Thymus (tissue), 14 donors: ENCODE measurements at places on chromosomes 1 and 21.

DNA sequence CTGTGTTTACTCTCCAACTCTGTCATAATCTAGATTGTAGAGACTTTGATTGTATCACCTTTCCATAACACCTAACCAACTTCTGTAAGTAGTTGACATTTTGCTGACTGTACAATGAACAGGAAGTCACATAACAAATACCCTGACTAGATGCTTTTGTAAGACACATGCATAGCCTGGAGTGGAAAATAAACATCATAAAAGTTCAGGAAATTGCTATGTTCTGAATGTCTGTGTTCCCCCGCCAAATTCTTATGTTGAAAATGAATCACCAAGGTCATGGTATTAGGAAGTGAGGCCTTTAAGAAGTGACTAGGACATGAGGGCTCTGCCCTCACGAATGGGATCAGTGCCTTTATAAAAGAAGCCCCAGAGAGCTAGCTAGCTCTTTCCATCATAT is 40.4 kb upstream of the ZSWIM5 start:
- no peak overlapping the region for H3K4me3 ChIP-seq
- H3K4me1 ChIP-seq: no peaks in the 10 kb centered on the region
- peak; percentile 31 for DNase-seq
- H3K36me3 ChIP-seq: no peaks in the 10 kb centered on the region

GRCh38 chr1:18949686-18950400 is 6.6 kb downstream of the IFFO2 start:
- no peaks in the 10 kb centered on the region for H3K36me3 ChIP-seq
- peaks cover 64% of the 10 kb centered on the region for H3K4me1 ChIP-seq
- DNase-seq: no peak
- peak overlapping the region; percentile 50 for H3K27ac ChIP-seq
- H3K4me3 ChIP-seq: peak overlapping the region; percentile 30

DNA sequence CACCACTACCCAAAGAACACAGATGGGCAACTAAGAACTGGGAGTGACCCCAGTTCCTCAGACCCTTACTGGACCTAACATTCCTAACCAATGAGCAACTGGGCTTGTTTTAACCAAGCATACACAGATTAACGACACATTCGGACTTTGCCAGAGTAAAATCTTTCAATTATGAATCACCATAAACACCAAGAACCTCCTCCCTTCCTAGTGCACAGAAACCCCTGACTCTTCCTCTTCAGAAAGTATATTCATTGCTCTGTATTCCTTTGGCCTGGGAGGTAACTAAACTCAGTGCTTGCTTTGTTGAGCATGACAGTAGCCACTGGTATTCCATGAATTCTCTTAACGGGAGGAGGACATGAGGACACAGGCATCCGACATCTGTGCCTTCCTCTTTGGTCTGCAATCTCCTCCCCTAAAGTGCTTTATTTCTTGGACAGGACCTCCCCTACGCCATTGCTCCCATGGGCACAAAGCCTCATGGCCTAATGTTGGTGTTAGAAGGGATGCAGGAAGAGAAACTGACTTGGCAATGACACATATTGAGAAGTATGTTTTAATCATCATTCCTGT is 42.7 kb downstream of the SEC16B start:
- no peak overlapping the region for H3K4me3 ChIP-seq
- no peaks in the 10 kb centered on the region for H3K36me3 ChIP-seq
- no peak overlapping the region for H3K27ac ChIP-seq
- no peak for DNase-seq
- no peaks in the 10 kb centered on the region for H3K4me1 ChIP-seq

DNA sequence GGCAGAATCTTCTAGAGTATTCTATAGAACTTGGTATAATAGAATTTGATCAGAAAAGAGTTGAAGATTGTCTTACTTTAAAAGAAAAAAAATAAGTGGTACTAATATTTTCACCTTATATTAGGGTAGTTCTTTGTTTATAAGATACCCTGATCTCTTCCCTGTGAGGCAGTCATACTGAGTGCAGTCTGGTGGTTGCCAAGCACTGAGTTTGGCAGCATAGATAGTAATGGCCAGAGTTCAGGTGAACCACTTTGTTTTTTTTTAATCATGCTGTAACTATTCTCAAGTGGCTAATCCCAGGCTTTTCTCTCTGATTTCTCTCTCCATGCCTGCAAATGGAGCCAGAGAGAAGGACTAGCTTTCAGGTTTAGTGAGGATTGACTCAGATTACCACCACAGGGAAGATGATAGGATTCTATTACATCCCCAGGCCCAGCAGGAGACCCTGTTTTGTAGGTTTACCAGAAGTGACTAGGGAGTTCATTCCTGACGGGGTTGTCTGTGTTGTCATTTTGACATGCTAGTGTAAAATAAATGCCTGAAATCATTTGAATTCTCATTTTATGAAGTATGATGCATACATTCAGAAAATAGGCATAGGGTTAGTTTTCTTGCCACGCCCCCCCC is 16.7 kb downstream of the KDM1A start:
- no peaks in the 10 kb centered on the region for H3K4me1 ChIP-seq
- no peak overlapping the region for H3K27ac ChIP-seq
- H3K36me3 ChIP-seq: no peaks in the 10 kb centered on the region

DNA sequence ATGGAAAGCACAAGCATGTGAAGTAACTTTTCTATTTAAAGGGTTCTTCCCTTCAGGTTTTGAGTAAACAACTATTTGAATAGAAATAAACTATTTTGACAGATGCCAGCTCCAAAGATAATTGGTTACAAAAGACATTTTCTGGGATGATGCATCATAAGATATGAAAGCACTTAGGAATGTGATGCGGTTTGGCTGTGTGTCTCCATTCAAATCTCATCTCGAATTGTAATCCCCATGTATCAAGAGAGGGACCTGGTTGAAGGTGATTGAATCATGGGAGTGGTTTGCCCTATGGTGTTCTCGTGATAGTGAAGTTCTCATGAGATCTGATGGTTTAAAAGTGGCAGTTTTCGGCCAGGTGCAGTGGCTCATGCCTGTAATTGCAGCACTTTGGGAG is 6.4 kb downstream of the DISP1 start:
- no peak overlapping the region for H3K4me3 ChIP-seq
- H3K27ac ChIP-seq: no peak overlapping the region
- H3K4me1 ChIP-seq: no peaks in the 10 kb centered on the region
- no peaks in the 10 kb centered on the region for H3K27me3 ChIP-seq
- H3K36me3 ChIP-seq: no peaks in the 10 kb centered on the region

- no peak overlapping the region for H3K4me3 ChIP-seq
- no peak overlapping the region for H3K27ac ChIP-seq
- H3K36me3 ChIP-seq: no peaks in the 10 kb centered on the region
- H3K27me3 ChIP-seq: no peaks in the 10 kb centered on the region
- H3K4me1 ChIP-seq: peaks cover 5% of the 10 kb centered on the region
These were observed 19.9 kb upstream of the UBE2U start for GRCh38 chr1:64183395-64184002.

GRCh38 chr1:225559326-225559725 is 93.6 kb downstream of the ENAH start:
- no peaks in the 10 kb centered on the region for H3K4me1 ChIP-seq
- no peak overlapping the region for H3K27ac ChIP-seq
- no peaks in the 10 kb centered on the region for H3K36me3 ChIP-seq
- DNase-seq: no peak

GRCh38 chr1:222592171-222592570 is 2.4 kb upstream of the TAF1A start:
- no peak for DNase-seq
- no peak overlapping the region for H3K27ac ChIP-seq
- H3K36me3 ChIP-seq: peaks cover 3% of the 10 kb centered on the region
- H3K4me1 ChIP-seq: peaks cover 10% of the 10 kb centered on the region
- no peaks in the 10 kb centered on the region for H3K27me3 ChIP-seq

DNA sequence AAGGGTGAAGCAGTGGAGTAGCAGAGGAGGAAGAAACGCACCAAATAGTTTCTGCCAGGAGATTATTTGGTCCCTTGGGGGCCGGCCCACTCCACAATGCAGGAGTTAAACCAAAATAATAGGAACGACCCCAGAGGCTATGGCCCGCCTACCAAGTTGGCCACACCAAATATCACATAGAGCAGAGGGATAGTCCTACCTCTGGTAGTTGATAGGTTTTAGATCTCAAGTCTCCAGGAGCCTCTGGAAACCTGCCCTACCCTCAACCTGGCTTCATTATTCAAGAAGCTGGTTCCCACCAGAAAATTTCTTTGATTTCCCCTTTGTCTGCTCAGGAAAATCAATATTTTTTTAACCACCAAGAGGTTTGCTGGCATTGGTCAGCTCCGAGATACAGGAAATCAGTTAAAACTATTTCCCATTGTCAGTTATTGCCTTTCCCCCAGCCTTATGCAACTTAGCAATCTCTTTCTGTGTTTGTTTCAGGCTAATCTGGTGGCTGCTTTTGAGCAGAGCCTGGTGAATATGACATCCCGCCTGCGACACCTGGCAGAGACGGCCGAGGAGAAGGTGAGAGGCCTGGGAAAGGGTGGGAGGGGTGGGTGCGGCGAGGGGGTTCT is 35.5 kb upstream of the IPO9 start:
- no peaks in the 10 kb centered on the region for H3K36me3 ChIP-seq
- no peaks in the 10 kb centered on the region for H3K27me3 ChIP-seq
- no peaks in the 10 kb centered on the region for H3K4me1 ChIP-seq
- no peak overlapping the region for H3K4me3 ChIP-seq
- no peak for DNase-seq

GRCh38 chr21:45916011-45916840 is 65.3 kb upstream of the COL6A1 start:
- H3K36me3 ChIP-seq: no peaks in the 10 kb centered on the region
- peaks cover 7% of the 10 kb centered on the region for H3K4me1 ChIP-seq
- H3K27me3 ChIP-seq: no peaks in the 10 kb centered on the region
- H3K4me3 ChIP-seq: no peak overlapping the region
- H3K27ac ChIP-seq: no peak overlapping the region
- DNase-seq: no peak

- no peak overlapping the region for H3K4me3 ChIP-seq
- H3K36me3 ChIP-seq: peaks cover 18% of the 10 kb centered on the region
- no peak for DNase-seq
- no peak overlapping the region for H3K27ac ChIP-seq
These were observed 102.9 kb downstream of the EPB41 start for GRCh38 chr1:29017235-29017634.

GRCh38 chr1:49424782-49425181 is 599.0 kb downstream of the AGBL4 start:
- no peaks in the 10 kb centered on the region for H3K36me3 ChIP-seq
- no peak overlapping the region for H3K4me3 ChIP-seq
- H3K27me3 ChIP-seq: no peaks in the 10 kb centered on the region
- no peak overlapping the region for H3K27ac ChIP-seq

- no peak overlapping the region for H3K4me3 ChIP-seq
- no peaks in the 10 kb centered on the region for H3K4me1 ChIP-seq
- DNase-seq: no peak
- H3K27ac ChIP-seq: no peak overlapping the region
These were observed 23.1 kb upstream of the PAXBP1 start for GRCh38 chr21:32794644-32795079.

GRCh38 chr1:41811051-41811795 is 107.5 kb downstream of the HIVEP3 start:
- no peaks in the 10 kb centered on the region for H3K27me3 ChIP-seq
- H3K4me3 ChIP-seq: no peak overlapping the region
- peaks cover 42% of the 10 kb centered on the region for H3K4me1 ChIP-seq
- H3K36me3 ChIP-seq: no peaks in the 10 kb centered on the region
- DNase-seq: no peak

- H3K27ac ChIP-seq: no peak overlapping the region
- DNase-seq: no peak
- peaks cover 31% of the 10 kb centered on the region for H3K4me1 ChIP-seq
- H3K36me3 ChIP-seq: no peaks in the 10 kb centered on the region
- H3K27me3 ChIP-seq: no peaks in the 10 kb centered on the region
These were observed 114.8 kb upstream of the USP24 start for GRCh38 chr1:55329808-55330432.

DNA sequence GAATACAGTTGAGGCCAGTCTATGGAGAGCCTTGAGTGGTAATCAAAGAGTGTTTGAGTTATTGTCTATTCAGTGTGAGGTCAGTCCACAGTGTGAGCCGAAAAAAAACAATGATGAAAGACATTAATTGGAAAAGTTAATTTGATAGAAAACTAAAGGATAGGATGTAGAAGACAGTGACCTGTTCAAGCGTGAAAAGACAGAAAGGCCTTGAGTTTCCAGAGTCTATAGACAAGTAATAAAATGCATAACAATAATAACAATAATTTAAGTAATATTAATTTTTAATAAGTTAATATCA is 90.4 kb downstream of the SLC30A10 start:
- no peaks in the 10 kb centered on the region for H3K27me3 ChIP-seq
- no peaks in the 10 kb centered on the region for H3K36me3 ChIP-seq
- H3K27ac ChIP-seq: no peak overlapping the region
- no peak overlapping the region for H3K4me3 ChIP-seq
